Left ventricle myocardium superior (tissue), 1 donor: ENCODE measurements at places on chromosomes 6 and 20.

GRCh38 chr20:44691424-44692423 is 23.4 kb upstream of the CCN5 start:
- peak; percentile 86 for DNase-seq

GRCh38 chr6:21887231-21888185 is 294.0 kb downstream of the SOX4 start:
- DNase-seq: peak; percentile 49

GRCh38 chr6:73395875-73396274 is 1.2 kb downstream of the DDX43 start:
- no peak for DNase-seq

- DNase-seq: no peak
Observed at GRCh38 chr6:89186762-89187161, 30.4 kb downstream of the GABRR1 start.

DNA sequence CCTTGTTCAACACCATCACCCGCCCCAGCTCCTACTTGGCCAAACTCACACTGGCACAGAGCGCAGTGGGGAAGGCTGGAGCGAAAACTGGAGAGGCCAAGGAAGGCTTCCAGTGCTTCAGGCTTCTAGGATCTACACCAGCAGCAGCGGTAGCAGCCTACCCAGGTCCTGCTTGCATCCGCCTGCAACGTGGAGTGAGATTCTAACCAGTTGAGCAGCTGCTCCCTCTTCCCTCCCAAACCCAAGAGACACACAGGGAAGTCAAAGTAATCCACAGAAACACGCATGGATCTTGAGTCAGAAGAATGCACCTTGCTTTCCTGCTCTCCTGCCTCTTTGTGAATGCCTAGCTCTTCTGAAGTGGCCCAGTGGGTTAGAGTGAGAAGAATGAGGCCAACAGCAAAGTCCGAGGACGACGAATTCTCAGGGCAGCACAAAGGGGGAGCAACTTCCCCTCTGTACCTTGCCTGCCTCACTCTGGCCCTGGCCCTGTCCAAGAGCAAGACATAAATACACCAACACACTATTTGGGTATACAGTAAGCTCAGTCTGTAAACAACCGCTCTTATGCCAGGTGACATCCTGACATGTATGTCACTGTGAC is 95.9 kb upstream of the FOXQ1 start:
- no peak for DNase-seq

DNA sequence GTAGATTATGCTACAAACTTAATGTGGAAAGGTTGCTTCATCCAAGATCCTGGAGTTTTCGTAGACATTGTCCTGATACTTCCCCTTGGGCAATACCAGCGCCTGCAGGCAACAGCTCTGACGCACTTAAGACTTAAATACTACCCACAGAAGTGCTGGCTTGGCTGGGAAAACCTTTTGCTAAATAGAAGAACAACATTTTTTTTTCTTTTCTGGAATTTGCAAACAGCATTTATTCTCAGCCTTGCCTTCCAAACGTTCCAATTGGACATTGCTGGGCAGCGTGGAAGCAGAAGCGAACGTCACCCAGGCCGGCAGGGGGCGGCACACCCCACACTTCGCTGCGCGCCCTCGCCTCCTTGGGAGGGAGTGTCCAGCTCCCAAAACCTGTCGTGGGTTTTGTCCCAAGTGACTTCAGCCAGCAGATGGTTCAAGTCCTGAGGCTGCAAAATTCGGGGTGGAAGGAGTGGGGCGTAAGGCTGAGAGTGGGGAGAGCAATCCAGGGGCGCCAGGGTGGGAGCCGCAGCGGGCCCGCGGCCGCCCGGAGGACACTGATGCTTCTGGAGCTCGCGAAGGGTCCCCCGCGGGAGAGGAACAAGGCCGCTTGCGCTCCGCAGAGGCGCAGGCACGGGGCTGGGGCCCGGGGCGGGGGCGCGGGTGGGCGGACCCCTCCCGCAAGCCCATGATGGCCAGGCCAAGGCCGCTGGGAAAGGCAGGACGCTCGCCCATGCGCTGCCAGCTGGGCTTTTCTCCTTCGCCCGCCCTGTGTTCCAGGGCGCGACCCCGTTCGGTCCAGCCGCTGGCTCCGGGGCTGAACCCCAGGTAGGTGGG is 60.8 kb upstream of the MAP3K4 start:
- DNase-seq: peak; percentile 85

- no peak for DNase-seq
Observed at GRCh38 chr20:24764027-24764793, 184.9 kb upstream of the CST7 start.

- DNase-seq: no peak
Observed at GRCh38 chr20:62661647-62662046, 19.3 kb downstream of the SLCO4A1 start.

GRCh38 chr6:73388433-73388799 is 6.2 kb upstream of the DDX43 start:
- DNase-seq: no peak

DNA sequence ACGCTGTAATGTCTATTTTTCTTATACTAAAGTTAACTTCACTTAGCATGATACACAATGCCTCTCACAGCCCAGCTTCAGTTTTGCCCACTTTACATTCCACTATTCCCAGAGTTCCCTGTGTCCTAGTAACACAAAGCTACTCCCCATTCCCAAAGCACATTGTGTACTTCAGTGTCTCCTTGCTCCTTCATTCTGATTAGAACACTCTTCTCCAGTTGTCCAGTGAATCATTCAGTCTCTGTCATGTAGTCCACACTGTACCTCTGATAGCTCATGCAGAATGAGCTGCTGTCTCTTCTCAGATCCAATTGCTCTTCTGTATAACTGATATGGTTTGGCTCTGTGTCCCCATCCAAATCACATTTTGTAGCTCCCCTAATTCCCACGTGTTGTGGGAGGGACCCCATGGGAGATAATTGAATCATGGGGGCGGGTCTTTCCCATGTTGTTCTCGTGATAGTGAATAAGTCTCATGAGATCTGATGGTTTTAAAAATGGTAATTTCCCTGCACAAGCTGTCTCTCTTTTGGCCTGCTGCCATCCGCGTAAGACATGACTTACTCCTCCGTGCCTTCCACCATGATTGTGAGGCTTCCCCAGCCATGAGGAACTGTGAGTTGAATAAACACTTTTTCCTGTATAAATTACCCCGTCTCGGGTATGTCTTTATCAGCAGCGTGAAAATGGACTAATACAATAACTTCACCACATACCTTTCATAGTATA is 2.1 kb upstream of the TMX4 start:
- DNase-seq: peak; percentile 31

GRCh38 chr6:80690551-80691131 is 584.2 kb downstream of the BCKDHB start:
- no peak for DNase-seq

DNA sequence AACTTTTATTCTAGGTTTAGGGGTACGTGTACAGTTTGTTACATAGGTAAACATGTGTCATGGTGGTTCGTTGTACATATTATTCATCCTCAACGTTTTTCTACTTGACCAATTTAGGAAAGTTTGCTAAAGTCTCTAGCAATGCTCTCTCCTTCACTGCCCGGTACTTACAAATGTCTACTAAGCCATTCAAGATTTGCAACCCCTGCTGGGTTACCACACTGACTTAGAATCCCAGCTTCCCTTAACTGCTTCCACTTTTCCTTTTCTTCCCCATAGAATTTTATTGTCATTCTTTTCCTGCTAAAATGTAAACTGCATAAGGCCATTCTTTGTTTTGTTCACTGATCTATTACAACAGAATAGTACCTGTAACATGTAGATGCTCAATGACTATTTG is 97.4 kb downstream of the SMPDL3A start:
- DNase-seq: no peak

GRCh38 chr20:58481481-58482021 is 33.6 kb downstream of the APCDD1L start:
- no peak for DNase-seq

DNA sequence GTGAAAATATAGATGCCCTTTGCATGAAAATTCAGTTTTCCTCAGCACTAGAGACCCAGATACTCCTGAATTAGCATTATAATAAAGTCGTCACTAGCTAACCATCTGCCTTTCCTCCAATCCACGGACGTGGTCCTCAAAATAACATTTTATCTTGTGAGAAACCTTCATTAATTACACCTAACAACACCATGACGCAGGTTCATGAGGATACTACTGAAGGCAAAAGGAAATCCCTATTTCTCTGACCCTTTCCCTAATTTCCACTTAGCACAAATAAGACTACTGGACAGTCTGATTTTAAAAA is 1.3 kb upstream of the PNISR start:
- no peak for DNase-seq

GRCh38 chr6:25100288-25100687 is 164.5 kb upstream of the RIPOR2 start:
- DNase-seq: no peak

DNA sequence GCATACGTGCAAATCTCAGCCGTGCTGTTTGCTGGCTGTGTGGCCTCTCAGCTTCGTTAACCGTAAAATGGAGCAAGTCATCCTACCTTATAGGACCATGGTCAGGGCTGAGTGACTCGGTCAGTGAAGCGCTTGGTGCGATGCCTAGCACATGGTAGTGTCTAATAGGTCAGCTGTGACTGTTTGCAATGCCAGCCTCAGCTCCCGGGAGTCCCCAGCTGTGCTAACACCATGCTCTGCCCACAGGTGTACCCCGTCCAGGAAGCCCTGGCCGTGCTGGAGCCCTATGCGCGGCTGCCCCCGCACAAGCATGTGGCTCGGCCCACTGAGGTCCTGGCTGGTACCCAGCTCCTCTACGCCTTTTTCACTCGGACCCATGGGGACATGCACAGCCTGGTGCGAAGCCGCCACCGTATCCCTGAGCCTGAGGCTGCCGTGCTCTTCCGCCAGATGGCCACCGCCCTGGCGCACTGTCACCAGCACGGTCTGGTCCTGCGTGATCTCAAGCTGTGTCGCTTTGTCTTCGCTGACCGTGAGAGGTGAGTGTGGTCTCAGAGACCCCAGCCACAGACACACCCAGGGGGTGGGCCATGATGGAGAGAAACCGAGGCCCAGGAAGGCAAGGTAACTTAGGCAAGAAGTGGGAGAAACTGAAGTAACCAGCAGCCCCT is 10.6 kb downstream of the TRIB3 start:
- DNase-seq: no peak

- DNase-seq: no peak
Observed at GRCh38 chr6:139925894-139926641, 551.6 kb upstream of the CITED2 start.

GRCh38 chr20:58407966-58408557 is 19.0 kb downstream of the VAPB start:
- DNase-seq: no peak

DNA sequence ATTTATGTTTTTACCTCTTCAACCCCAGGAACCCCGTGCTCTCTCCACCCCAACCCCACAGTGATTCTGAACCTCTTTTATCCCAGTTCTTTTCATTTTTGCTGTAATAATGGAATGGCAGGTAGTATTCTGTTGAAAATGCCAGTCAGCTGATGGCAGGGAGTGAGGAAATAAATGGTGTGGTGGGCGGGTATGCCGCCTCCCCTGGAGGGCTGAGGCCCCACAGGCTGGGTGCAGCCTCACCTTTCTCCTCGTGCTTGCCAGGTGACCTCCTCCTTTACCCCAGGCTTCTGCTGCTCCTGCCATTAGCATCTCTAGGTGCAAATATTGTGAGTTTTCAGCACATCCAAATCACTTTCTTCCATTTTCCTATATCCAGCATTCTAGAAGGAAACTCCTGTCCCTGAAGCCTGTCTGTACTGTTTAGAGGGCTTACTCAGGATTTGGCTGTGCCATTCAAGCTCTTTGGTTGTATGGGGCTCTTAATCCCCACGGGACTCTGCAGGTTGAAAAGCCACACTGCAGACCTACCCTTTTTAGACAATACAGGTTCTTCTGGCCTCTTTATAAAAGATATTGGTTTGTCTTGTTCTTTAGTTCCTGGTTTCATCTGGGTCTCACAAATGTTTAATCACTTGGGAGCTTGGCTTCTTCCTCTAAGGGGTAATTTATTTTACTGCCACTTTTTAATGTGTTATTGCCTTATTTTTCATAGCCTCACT is 201.8 kb downstream of the JARID2 start:
- DNase-seq: no peak

GRCh38 chr20:6925744-6926278 is 158.3 kb downstream of the BMP2 start:
- DNase-seq: no peak

DNA sequence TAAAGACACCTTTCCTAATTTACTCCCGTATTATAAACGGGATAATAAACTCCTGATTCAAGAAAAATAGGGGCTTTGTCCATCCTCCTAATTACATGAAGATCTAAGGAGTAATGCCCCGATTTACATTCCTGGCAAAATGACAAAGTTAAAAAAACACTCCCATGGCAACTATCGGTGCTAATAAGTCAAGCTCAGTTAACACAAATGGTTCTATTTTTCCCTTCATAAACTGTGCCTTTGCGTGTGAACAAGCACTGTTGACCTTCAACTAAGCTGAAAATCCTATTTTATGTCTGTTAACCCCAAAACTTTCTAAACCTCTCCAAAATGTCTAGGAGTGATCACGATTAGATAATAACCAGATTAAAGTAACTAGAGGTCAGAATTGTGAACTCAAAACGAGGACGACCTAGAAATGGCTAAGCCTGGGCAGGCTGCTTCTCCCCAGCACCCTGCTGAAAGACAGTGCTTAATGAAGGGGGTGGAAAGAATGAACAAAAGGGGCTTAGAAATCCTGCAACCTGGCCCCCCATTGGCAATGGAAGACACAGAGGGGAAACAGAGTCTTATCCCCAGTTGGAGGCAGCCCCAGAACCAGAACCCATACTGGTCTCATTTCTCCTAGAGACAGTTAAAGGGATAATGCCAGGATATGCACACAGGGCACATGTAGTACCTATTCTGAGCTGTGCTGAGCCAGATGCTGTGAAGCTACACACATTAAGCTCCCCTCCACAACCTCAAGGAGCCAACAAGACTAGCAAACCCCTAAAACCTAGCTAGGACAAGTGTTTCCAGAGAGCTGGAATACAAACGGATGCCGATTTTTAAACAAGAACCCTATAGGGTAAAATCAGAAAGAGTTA is 23.0 kb downstream of the SLC23A2 start:
- no peak for DNase-seq

DNA sequence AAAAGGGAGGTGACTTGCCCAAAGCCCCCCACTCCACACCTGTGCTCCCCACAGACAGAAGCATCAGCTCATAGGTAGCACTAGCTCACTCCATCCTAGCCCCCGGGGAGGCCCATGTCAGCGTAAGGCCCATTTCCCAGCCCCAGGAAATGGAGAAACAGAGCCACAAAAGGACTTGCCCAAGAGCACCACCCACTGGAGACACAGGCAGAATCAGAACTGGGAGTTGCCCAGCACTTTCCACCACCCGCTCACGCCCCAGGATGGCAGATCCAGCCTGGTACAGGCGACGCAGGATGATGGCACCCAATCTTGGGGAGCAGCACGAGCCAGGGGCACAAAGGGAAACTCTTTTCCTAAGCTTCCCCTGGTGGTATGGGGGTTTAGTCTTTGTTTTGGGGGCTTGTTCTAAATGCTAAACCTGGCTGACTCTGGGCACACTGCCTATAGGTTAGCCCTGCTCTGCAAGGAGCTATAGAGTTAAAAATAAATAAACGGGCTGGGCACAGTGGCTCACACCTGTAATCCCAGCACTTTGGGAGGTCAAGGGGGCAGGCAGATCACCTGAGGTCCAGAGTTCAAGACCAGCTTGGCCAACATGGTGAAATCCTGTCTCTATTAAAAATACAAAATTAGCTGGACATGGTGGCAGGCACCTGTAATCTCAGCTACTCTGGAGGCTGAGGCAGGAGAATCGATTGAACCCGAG is 11.8 kb downstream of the C20orf203 start:
- no peak for DNase-seq
